T follicular helper cell (primary cell): ENCODE measurements at places on chromosomes 2 and 18.

GRCh38 chr2:236993286-236993685, 92.4 kb upstream of the COPS8 start:
- DNase-seq = no peak

GRCh38 chr2:28583899-28584553, 88.2 kb downstream of the PLB1 start:
- DNase-seq = no peak

DNA sequence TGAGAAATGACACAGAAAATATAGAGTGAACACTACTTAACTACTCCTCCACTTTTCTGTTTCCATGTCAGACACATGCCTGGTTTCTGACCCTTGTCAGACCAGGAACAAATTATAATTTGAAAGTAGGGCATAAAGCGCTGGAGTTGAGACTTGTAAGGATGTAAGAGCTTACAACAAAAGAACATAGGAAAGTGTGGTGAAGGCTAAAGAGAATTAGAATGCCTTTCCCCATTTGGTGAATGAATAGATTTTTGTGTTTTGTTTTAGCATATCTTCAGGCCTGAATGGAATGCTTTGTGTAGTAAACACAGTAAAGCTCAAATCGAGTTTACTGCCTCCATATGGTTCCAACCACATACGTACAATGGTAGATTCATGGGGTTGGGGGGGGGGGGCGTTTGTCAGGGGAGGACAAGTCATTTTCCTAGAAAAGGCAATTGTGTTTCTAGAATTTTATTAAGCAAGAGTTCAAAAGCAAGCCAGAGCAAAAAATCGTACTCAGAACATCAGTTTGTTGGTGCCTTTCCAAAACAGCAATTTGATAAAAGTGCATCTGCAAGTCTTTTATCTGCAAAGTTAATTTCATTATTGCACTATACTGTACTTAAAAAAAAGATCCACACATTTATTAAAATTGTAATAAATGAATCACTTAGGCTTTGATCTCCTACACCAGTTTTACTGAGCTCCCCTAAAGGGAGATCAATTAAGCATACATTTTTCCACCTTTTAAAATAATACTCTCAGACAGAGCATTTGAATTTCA, 30.9 kb downstream of the NRXN1 start:
- DNase-seq = no peak

- no peak for DNase-seq
These were observed 26.1 kb upstream of the MMADHC start for GRCh38 chr2:149613704-149614103.

DNA sequence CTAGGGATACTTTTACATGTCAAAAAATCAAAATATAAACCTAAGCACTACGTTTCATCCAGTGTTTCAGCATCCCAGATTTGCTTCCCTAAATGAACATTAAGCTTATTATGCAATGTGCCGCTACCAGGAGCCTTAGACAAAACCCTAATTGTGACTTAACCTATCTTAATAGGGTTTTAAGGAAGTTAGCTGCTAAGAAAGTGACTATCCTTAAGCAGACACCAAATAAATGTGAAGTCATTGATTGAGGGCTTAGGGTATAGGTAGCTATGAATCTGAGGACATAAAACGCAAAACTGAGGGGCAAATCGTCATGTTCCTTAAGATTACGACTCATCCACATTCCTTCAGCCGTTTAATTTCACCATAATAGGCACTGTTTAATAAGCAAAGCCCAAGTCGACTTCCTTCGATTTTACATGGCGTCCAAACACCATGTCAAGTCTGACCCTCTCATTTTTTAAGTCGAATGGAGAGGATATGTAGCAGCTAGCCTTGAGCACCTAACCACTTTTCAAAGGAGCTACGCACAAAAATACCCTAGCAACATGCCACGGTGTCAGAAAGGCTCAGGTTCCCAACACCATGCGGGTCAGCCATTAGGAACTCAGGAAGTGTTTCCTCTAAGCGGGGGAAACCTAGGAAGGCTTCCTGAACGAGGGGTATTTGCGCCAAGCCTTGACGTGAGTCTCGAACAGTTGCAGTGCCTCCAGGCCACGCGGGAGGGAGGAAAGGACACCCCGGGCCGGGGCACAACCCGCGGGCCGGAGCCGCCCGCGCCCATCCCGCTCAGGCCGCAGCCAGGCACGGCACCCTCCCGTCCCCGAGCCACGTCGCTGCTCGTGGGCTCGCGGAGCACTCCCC, 1.0 kb downstream of the HDLBP start:
- DNase-seq = no peak

DNA sequence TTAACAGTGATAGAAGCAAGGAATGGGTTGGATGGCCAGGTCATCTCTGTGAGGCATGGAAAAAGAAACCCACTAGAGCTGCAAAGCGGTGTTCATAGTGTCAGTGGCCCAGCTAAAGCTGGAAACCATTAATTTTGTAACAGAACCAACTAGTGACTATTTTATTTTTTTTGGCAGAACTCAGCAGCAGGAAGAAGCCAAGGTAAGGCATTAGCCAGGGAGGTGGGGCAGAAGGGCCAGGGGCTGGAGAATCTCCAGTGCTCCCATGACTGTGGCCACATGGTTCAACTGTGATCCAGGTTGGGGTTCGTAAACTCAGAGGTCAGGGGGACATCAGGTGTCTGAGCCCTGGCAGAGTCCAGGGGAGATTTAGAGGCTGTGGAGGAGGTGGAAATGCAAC, 25.9 kb upstream of the YES1 start:
- no peak for DNase-seq

- DNase-seq = no peak
These were observed 628.0 kb downstream of the ZEB2 start for GRCh38 chr2:143891879-143892308.

GRCh38 chr2:9268301-9269080, 61.9 kb downstream of the ASAP2 start:
- DNase-seq = no peak

DNA sequence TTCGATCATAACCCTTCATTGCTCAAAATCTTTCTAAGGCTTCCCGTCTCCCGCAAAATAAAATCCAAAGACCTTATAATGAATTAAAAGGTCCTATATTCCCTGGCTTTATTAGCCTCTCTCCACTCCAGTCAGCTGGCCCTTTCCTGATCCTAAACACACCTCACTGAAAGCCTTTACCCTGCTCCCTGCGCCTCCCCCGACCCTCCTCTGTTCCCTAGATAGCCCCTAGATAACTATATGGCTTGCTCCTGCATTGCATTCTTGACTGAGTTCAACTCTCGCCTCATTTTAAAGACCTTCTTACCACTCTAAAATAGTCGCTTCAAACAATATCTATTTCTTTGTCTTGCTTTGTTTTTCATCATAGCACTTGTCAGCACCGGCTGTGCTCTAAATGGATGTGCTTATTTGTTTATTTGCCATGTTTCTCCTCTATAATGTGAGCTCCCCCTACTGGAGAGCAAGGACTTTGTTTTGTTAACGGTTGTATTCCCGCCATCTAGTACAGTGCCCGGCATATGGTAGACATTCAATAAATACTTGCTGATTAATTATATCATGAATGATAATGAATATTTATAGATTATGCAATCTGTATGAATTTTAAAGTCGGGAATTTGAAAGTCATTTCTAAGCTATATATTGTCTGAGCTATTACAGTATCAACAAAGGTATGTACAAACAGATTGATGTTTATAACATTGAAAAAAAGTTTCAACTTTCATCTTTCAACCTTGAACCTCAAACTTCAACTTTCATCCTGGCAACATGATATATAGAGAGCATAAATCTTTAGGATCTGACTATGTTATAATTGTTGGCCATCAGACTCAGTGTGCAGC, 32.4 kb upstream of the VIT start:
- no peak for DNase-seq

- DNase-seq = no peak
These were observed 10.5 kb downstream of the PCARE start for GRCh38 chr2:29063646-29064345.
